NCI-H82 (cell line): ENCODE measurements at places on chromosomes 2 and 18.
A peak's percentile ranks its signal among the peaks of the same experiment; 100 is the strongest.

GRCh38 chr2:67917332-67918054 is 145.3 kb downstream of the C1D start:
- DNase-seq = no peak

DNA sequence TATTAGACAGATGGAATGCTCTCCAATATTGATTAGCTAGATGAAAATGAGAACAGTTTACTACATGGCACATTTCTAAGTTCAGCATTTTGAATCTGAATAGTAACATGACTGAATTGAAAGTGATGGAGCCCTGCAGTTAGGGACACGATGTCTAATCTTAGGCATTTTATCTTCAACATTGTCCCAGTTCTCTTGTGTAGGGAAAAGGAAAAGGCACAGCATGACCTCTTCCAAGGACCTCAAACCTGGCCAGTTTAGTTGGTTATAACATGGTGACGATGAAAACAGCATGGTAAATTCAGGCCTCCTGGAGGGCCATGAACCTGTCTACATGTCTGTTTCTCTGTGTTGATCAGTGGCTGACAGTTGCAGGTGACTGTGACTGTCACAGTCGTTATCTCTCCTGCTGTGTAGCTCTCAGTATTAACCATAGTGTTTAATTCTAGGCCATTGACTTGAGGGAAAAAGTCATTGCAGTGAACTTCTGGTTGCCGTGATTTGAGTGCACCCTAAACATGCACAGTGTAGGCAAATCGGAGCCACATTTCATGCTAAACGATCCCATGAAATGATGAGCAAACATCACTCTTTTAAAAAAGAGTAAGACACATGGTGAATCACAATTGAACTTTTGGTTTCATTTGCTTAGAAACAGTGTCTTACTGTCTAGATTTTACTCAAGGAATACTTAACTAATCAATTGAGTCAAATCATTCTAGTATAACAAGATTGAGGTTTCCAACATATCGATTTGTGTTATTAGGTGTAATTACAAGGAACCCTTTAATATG is 129.7 kb downstream of the PHLPP1 start:
- DNase-seq = no peak

- DNase-seq = no peak
Observed at GRCh38 chr2:143452817-143453451, 323.7 kb downstream of the ARHGAP15 start.

DNA sequence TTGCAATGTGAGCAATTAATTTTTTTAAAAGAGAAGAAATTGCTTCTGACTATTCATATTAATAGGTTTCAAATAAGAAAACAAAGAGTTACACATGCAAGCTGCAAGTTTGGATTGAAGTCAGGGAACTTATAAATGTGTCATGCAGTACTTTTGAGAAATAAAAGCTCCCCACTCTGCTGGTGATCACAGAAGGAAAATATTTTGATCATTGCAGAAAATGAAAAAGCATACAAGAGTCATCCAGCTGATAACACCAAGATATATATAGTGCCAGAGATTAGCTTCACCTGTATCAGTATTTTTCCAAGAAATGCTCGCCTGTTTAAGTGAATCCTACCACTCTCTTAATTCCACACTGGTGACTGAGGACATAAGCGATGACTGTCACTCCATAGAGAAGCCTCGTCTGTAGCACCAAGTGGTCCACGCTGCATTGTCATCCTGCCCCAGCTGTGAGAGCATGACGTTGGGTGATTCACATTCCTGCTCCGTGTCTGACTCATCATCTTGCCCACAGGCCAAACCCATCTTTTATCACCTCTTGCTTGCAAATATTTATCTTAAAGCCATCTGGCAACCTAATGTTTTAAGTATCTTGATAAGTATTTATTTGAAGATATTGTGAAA is 178.0 kb downstream of the ASXL3 start:
- DNase-seq = no peak

GRCh38 chr18:41075212-41075611 is 879.8 kb upstream of the PIK3C3 start:
- DNase-seq = peak; percentile 49

GRCh38 chr2:54945391-54946219 is 104.6 kb downstream of the RTN4 start:
- DNase-seq = no peak

GRCh38 chr18:38458698-38459097 is 893.1 kb upstream of the CELF4 start:
- peak; percentile 79 for DNase-seq

DNA sequence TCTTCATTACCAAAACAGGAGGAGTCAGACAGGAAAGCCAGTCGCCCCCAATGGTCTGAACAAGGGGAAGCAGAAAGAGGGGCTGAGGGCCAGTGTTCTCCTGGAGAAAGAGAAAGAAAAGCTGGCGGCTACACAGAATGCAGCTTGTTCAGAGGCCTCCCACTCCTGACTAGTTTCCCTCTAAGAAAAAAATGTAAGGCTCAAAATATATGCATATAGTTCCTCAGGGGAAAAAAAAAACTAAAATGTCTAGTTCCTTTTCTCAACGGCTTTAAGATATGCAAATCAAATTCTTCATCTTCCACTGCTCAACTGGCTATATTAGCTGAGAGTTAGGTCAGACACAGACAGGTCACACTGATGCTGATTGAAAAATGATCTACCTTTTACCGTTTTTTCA is 18.6 kb downstream of the MBOAT2 start:
- DNase-seq = no peak

DNA sequence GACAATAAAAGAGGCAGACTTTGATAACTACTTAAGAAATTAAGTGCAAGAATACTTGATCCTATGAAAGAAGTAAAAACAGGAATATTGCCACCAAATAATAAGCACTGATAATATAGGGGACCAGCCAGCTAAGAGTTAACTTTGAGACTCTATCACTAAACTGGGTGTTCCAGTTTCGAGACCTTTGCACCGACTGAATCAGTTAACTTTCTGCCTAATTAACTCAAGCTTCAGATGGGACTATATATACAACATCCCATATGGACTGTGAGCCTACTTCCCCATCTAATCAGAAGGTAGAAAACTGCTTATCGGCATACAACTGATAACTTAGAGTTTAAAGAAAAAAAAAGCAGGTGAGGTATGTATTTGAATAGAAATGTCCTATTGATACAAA is 25.8 kb upstream of the SLC9A2 start:
- no peak for DNase-seq

DNA sequence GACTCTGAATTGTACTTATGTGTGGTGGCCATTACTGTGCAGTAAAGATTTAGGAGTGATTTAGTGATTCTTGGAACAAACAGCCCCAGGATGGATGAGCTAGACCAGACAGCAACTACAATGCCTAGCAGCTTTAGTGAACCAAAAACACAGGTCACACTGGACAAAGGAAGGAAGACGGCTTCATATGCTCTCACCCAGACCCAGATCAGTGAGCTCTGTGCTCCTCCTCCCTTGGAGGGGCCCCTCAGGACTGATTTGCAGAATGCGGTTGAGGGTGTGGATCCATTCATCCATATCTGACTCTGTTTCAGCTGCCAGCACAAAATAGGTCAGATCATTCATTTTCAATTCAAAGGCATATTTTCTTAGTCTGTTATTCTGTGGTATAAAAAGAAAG is 159.7 kb upstream of the CCDC195 start:
- DNase-seq = no peak

- no peak for DNase-seq
Observed at GRCh38 chr2:7881063-7881462, 800.8 kb upstream of the ID2 start.

GRCh38 chr18:79890674-79891073 is 60.8 kb downstream of the SLC66A2 start:
- no peak for DNase-seq

DNA sequence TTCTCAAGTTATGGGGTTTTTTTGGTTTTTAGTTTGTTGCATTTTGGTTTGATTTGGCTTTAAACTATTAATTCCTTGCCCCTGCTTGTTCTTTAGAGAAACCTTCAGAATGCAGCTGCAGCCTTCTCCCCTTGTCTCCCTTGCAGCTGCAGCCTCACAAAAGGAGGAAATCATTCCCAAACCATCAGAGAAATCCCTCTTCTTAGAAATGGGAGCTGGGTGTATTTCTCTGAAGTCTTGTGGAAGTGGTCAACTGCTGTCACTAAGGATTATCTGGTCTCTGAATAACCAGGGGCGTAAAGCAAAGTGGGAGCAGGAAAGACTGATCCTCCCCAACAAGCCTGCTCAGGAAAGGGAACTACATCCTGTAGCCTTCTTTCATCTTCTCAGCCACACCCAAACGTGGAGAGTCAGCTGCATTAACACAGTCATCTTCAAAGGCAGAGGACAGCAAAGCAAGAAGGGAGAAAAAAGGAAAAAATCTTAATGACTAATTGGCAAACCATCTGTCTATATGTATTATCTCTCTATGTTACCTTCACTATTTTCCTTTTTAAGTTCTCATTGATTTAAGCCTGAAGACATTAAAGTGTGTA is 1834.1 kb upstream of the PIK3C3 start:
- DNase-seq = no peak

- peak; percentile 73 for DNase-seq
Observed at GRCh38 chr2:65436169-65436823, 3.9 kb upstream of the SPRED2 start.

DNA sequence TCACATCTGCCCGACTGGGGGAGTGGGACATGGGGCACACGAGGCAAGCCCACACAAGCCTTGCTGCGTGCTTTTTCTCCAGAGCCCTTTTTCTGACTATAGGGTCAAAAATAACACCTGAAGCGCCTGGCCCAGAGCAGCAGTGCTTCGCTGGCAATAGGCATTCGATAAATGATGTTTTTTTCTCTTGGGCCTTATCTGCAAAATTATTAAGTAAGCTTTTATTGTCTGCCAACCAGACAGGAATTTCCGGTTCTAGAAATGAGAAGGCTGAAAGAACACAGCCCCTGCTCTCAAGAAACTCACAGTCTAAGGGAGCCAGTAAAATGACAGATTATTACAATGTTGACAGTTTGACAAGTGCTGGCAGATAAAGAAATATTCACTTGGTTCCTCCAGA is 2.7 kb upstream of the TMBIM1 start:
- no peak for DNase-seq

- DNase-seq = no peak
Observed at GRCh38 chr2:217802266-217802665, 200.5 kb downstream of the TNS1 start.

DNA sequence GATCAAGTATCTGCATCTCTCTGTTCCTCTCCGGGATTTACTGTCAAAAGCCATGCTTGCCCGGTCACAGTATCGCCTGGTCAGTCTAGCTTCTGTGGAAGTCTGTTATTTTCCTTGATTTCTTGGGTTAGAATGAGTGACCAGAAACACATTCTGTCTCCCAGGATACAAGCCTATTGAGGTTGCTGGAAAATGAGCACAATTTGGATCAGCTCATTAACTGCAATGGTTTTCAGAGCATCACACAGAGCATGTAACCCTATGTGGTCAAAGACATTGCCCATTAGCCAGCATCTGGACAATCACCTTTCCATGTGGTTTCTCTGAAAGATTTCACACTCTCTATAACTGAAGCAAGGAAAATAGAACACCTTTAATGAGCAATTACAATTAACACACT is 124.2 kb upstream of the FAM98A start:
- no peak for DNase-seq
